Naive thymus-derived CD8-positive, alpha-beta T cell (primary cell): ENCODE measurements at places on chromosomes 5 and 9.

GRCh38 chr5:148186248-148187003 is 16.4 kb upstream of the SPINK6 start:
- peaks cover 11% of the 10 kb centered on the region for H3K27me3 ChIP-seq
- no peak for DNase-seq
- H3K4me3 ChIP-seq: no peak overlapping the region
- H3K4me1 ChIP-seq: no peaks in the 10 kb centered on the region
- H3K36me3 ChIP-seq: no peaks in the 10 kb centered on the region

GRCh38 chr5:111387361-111387760 is 125.0 kb downstream of the STARD4 start:
- no peaks in the 10 kb centered on the region for H3K27me3 ChIP-seq
- peaks cover 13% of the 10 kb centered on the region for H3K4me1 ChIP-seq
- DNase-seq: no peak
- H3K36me3 ChIP-seq: peaks cover 42% of the 10 kb centered on the region

DNA sequence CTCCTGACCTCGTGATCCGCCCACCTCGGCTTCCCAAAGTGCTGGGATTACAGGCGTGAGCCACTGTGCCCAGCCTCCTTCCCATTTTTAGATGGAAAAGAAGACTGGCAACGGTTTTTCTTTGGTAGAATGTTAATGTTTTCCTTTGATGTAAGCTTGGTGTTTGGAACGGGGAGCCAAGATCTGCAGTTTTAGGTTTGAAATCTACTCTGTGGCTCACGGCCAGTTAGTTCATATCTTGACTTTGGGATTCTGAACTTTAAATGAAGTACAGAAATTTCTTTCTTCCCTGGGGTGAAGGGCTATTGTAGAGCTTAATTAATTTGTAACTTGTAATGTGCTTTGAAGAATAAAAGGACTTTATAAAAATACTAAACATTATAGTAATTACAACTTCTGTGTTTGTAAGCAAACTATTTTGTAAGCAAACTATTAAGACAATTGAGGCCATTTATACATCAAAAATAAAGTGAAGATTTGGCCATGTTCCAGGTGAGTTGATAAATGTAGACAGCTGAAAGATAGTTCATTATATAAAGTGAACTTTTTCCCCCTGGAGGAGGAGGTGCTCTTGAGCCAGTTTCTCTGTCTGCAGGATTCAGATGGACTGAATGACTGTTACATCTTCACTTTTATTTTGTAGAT is 117.1 kb upstream of the TUT7 start:
- H3K36me3 ChIP-seq: no peaks in the 10 kb centered on the region
- H3K4me3 ChIP-seq: no peak overlapping the region
- no peak overlapping the region for H3K27ac ChIP-seq
- H3K4me1 ChIP-seq: no peaks in the 10 kb centered on the region
- DNase-seq: no peak

DNA sequence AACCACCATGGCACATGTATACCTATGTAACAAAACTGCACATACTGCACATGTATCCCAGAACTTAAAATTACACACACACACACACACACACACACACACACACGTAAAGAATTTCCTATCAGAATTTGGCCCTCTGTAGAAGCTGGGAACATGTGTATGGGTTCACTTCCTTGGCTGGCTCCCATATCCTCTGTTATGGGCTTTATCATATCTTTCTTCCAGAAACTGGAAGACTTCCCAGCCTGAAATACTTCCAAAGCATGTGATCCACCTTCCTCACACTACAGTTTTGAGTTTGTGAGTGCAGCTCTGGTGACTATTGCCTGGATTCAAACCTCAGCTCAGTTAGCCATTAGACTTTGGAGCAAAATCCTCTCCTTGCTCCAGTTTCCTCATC is 78.6 kb upstream of the GDNF start:
- H3K36me3 ChIP-seq: no peaks in the 10 kb centered on the region
- H3K4me1 ChIP-seq: no peaks in the 10 kb centered on the region
- H3K27me3 ChIP-seq: no peaks in the 10 kb centered on the region
- H3K27ac ChIP-seq: no peak overlapping the region
- H3K4me3 ChIP-seq: no peak overlapping the region

GRCh38 chr9:79185866-79186265 is 385.9 kb upstream of the TLE4 start:
- no peaks in the 10 kb centered on the region for H3K4me1 ChIP-seq
- no peaks in the 10 kb centered on the region for H3K27me3 ChIP-seq
- no peak for DNase-seq
- H3K27ac ChIP-seq: no peak overlapping the region
- H3K36me3 ChIP-seq: no peaks in the 10 kb centered on the region

DNA sequence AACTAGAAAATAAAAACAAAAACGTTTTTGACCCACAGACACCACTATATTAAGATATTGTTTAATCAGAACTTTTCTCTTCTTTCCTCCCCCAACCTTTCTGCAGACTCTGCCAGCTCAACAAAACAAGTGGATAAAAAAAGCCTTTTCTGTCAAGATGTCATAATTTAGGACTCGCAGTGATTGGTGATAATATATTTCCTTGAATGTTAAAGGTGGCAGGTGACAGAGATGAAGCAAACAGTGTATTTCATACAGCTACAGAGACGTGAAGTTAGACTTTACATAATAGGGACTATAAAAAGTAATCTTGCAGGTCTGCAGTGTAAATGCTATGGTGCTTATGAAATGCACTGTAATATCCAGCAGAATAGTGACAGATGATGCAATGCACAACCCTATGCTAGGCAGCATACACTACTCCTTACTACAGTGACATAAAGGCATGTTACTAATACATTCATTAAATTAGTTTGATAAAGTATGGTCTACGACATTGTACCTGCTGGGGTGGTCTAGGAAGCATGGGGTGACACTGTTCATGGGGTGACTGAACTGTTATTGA is 326.7 kb upstream of the GRAMD2B start:
- no peak for DNase-seq
- no peak overlapping the region for H3K4me3 ChIP-seq
- H3K36me3 ChIP-seq: peaks cover 3% of the 10 kb centered on the region
- H3K27me3 ChIP-seq: no peaks in the 10 kb centered on the region
- no peak overlapping the region for H3K27ac ChIP-seq

DNA sequence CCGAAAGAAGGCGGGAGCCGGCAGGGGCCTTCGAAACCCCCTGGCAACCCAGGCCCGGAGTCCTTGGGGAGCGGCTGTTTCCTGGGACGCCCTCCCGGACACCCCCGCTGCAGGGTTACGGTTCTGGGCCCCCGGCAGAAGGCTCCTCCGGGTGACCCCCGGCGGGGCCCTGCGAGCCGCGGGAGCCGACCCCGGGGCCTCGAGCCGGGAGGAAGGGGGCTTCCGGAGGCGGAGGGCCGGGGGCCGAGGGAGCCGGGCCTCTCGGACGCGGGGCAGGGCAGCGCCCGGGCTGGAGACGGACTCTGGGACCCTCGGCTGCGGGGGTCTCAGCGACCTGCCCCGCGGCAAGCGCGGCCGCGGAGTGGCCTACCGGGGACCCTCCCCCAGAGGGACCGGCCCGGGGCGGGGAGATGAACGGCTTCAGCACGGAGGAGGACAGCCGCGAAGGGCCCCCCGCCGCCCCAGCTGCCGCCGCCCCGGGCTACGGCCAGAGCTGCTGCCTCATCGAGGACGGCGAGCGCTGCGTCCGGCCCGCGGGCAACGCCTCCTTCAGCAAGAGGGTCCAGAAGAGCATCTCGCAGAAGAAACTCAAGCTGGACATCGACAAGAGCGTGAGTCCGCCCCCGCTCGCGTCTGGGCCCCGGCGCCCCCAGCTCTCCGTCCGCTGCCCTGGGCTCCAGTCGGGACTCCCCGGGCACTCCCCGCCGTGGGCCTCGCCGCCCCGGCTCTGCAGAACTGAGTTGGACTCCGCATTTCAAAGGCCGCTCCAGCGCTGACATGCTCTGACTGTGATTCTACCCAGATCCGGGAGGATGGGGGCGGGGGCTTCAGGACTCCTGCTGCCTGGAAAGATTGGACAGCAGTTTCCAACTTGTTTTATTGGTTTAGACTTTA is 645 bp downstream of the SAP30L start:
- DNase-seq: peak; percentile 47
- H3K27me3 ChIP-seq: no peaks in the 10 kb centered on the region
- H3K4me3 ChIP-seq: peak overlapping the region; percentile 92
- H3K27ac ChIP-seq: peak overlapping the region; percentile 85

DNA sequence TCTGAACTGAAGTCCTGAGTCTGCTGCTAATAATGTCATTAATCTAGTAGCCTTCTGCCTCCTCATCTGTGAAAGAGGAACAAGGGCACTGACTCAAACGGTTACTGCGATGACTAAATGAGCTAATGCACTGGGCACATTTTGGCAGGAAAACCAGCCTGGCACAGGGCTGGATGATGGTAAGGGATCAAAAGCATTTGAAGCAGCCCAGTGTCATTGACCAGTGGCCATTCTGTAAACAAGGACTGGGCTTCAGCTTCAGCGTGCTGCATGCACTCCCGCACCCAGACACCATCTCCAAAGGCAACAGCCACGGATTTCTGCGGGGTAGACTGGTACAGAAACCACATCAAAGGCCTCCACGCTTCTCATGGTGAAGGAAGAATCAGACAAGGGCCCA is 8.0 kb downstream of the GCNT4 start:
- peaks cover 34% of the 10 kb centered on the region for H3K4me1 ChIP-seq
- H3K4me3 ChIP-seq: no peak overlapping the region
- DNase-seq: no peak
- peaks cover 37% of the 10 kb centered on the region for H3K36me3 ChIP-seq
- no peaks in the 10 kb centered on the region for H3K27me3 ChIP-seq
- H3K27ac ChIP-seq: peak overlapping the region; percentile 14

DNA sequence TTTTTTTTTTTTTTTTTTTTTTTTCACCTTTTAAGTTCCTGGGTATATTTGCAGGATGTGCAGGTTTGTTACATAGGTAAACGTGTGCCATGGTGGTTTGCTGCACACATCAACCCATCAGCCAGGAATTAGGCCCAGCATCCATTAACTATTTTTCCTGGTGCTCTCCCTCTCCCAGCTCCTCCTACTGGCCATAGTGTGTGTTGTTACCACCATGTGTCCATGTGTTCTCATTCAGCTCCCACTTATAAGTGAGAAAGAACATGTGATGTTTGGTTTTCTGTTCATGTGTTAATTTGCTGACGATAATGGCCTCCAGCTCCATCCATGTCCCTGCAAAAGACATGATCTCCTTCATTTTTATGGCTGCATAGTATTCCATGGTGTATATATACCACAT is 350.5 kb downstream of the MAN2A1 start:
- no peak overlapping the region for H3K27ac ChIP-seq
- DNase-seq: no peak
- no peaks in the 10 kb centered on the region for H3K27me3 ChIP-seq
- H3K4me1 ChIP-seq: peaks cover 5% of the 10 kb centered on the region
